ENCODE measurements at places on chromosomes 7 and 10. TPM values are rescaled to one million over a fixed set of nuclear protein-coding genes. Genes with fewer than 3 reads are reported as not detected.

GNAT3 gene
- not detected for total RNA-seq

C10orf143 gene
- not detected for total RNA-seq

FAM131B gene
- 0.08 TPM for total RNA-seq

MMRN2 gene
- total RNA-seq, result 24.7 TPM

HSPB1 gene
- total RNA-seq, result 375 TPM

Data from hair follicular keratinocyte (primary cell).